ENCODE measurements at places on chromosomes 12 and 14.

- DNase-seq = no peak
Measured at GRCh38 chr14:89420502-89420901, 3.5 kb upstream of the FOXN3 start.

- no peak for DNase-seq
Measured at GRCh38 chr12:88750867-88751543, 170.7 kb upstream of the KITLG start.

DNA sequence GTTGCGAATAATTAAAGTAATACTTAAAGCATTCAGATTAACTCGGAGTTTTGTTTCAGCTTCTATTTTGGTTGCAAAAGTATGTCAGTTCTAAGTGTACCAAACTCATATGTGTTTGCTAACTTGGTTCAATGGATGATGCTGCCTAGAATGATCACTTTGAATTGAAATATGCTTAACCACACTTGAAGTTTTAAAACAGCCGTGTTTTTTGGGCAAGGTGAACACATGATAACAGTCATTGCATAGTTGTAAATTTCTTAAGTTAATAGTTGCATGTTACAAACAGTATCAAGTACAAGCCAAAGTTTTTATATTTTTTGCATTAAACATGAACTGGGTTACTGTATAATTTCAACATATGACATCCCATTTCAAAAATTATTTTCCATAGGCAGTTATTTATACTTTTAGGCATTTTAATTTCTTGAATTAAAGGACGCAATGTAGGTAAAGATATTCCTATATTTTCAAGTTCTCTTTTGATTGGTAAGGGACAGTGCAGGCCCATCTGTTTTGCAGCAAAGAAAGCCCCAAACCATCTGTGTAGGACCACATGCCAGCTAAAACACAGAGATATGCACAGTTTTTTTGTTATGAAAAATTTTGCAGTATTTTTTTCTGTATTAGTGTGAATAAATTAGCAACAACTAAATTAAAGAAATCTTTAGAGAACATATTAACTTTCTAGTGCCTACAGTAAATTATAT is 575.5 kb downstream of the PRKD1 start:
- DNase-seq = no peak

GRCh38 chr12:32272465-32272864 is 126.9 kb upstream of the FGD4 start:
- no peak for DNase-seq

- peak; percentile 47 for DNase-seq
Measured at GRCh38 chr12:1914114-1914911, 4.1 kb downstream of the CACNA2D4 start.

All from ecto neural progenitor cell (in vitro differentiated cells).